ENCODE measurements at places on chromosomes 11 and 22. TPM values are rescaled to one million over a fixed set of nuclear protein-coding genes. Genes with fewer than 3 reads are reported as not detected.

Gene DNAJC4
- polyA plus RNA-seq = 18.7 TPM

Gene SMIM35
- polyA plus RNA-seq = not detected

Gene MMP26
- polyA plus RNA-seq = not detected

Gene MALAT1
- polyA plus RNA-seq = 1,465 TPM

Gene CYTH4
- 0.33 TPM for polyA plus RNA-seq

Gene TSKU
- polyA plus RNA-seq = 28.8 TPM

Gene PLAAT3
- polyA plus RNA-seq = 8.1 TPM

Gene CHST1
- polyA plus RNA-seq = 0.06 TPM

Gene INS
- not detected for polyA plus RNA-seq

Gene BIK
- polyA plus RNA-seq = not detected

Gene OR6T1
- not detected for polyA plus RNA-seq

Gene NXPE4
- not detected for polyA plus RNA-seq

Gene CEP126
- 3.7 TPM for polyA plus RNA-seq

Gene MGAT3
- 0.15 TPM for polyA plus RNA-seq

Gene APOL4
- 0.21 TPM for polyA plus RNA-seq

Gene APOA4
- polyA plus RNA-seq = not detected

Gene DEPDC7
- 13.5 TPM for polyA plus RNA-seq

Gene IL18
- polyA plus RNA-seq = 0.46 TPM

Gene AHNAK
- polyA plus RNA-seq = 243 TPM

Gene C2CD2L
- 3.4 TPM for polyA plus RNA-seq

Gene TMPRSS5
- polyA plus RNA-seq = not detected

Gene CYP2D6
- 0.15 TPM for polyA plus RNA-seq

Gene OR5P2
- not detected for polyA plus RNA-seq

Gene EHF
- polyA plus RNA-seq = 0.07 TPM

Gene AGBL2
- 2.2 TPM for polyA plus RNA-seq

Gene SLC6A5
- polyA plus RNA-seq = not detected

Gene CNGA4
- 0.07 TPM for polyA plus RNA-seq

Gene OR2D2
- 0.09 TPM for polyA plus RNA-seq

Gene CSRP3
- not detected for polyA plus RNA-seq

Gene TSGA10IP
- not detected for polyA plus RNA-seq

Gene HBB
- 0.22 TPM for polyA plus RNA-seq

Gene KCNJ1
- not detected for polyA plus RNA-seq

Gene SOX10
- not detected for polyA plus RNA-seq
